ENCODE measurements at places on chromosomes 6 and 20.

GRCh38 chr6:148563066-148563465 lies 183.8 kb upstream of the UST start:
- no peak for DNase-seq

DNA sequence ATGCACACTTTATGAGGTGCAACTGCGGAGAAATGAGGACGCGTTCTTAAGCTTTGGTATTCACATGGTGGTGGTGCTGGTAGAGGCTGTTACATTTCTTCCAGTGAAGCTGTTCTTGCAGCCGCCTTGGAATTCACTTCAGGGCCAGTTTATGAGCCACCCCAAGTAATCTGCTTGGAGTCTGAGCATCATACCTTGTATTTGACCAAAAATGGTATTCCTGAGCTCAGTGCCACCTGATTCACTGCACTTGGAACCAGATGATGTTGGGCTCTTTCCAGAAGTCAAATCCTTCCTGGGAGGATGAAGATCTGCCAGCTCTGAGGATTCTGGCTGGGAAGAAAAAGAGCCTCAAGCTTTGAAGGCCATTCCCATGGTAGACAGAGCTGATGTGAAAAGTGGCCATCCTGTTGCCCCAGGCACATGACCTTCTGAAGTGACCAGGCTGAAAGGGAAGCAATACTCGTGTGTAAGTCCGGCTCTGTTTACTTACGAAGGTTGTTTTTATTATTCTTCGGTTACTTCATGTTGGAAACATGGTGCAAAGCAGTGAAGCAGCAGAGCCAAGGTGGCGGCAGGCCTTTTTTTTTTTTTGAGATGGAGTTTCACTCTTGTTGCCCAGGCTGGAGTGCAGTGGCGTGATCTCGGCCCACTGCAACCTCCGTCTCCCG lies 7.7 kb downstream of the MANBAL start:
- DNase-seq = no peak

DNA sequence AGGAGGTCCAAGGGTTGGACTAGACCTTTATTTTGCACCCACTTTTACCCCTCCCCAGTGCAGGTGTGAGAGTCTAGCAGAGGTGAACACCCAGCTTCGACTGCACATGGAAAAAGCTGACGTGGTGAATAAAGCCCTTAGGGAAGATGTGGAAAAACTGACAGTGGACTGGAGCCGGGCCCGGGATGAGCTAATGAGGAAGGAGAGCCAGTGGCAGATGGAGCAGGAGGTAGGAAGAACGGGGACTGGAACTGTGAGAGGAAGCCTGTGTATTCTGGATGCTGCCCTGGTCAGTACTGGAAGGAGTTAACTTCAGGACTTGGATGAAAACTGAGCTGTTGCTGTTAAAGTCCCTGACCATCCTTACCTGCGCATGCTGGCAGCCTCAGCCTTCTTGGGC lies 10.6 kb downstream of the CEP250 start:
- DNase-seq = no peak

DNA sequence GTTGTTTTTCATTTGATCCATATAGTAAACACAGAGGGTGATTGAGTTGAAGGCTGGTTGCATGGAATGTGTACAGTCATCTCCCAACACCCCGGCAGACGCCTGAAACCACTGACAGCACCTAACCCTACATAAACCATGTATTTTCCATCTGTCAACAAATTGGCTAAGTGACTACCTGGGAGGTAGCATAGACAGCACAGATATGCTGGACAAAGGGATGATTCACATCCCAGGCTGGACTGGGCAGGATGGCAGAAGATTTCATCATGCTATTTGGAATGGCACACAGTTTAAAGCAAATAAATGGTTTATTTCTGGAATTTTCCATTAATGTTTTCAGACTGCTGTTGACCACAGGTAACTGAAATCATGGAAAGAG lies 4.4 kb upstream of the VIP start:
- no peak for DNase-seq

DNA sequence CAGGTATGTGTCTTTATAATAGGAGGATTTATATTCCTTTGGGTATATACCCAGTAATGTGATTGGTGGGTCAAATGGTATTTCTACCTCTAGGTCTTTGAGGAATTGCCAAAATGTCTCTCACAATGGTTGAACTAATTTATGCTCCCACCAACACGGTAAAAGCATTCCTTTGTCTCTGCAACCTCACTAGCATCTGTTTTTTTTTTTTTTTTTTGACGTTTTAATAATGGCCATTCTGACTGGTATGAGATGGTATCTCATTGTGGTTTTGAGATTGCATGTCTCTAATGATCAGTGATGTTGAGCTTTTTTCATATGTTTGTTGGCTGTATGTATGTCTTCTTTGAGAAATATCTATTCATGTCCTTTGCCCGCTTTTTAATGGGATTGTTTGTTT lies 144.9 kb upstream of the RGS17 start:
- DNase-seq = no peak

- no peak for DNase-seq
Measured at GRCh38 chr6:3421143-3421542, 35.7 kb downstream of the SLC22A23 start.

GRCh38 chr6:71412559-71413140 lies 124.0 kb downstream of the OGFRL1 start:
- no peak for DNase-seq

GRCh38 chr6:139583420-139583819 lies 209.0 kb upstream of the CITED2 start:
- DNase-seq = no peak

GRCh38 chr6:167667204-167668018 lies 159.3 kb upstream of the AFDN start:
- no peak for DNase-seq

DNA sequence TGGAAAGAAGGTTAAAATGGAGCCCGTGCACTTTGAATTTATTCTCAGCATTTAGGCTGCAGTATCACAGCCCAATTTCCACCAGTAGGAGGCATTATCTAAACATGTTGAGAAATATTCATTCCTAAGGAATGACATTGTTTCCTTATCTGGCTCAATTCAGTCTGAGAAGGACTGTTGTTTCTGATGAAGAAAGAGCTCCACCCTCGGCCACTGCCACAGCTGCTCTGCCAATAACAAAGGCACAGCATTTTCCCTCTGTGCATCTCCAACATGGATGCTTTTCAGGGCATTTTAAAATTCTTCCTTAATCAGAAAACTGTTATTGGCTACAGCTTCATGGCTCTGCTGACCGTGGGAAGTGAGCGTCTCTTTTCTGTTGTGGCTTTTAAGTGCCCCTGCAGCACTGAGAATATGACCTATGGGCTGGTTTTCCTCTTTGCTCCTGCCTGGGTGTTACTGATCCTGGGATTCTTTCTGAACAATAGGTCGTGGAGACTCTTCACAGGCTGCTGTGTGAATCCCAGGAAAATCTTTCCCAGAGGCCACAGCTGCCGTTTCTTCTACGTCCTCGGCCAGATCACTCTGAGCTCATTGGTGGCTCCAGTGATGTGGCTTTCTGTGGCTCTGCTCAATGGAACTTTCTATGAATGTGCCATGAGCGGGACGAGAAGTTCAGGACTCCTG lies at the start of gene CALHM5:
TSS of gene CALHM5 (plus strand) at position 216 of the 687 bp plus-strand sequence. CDS start at position 274, 58 bp downstream.
- DNase-seq = peak; percentile 86

DNA sequence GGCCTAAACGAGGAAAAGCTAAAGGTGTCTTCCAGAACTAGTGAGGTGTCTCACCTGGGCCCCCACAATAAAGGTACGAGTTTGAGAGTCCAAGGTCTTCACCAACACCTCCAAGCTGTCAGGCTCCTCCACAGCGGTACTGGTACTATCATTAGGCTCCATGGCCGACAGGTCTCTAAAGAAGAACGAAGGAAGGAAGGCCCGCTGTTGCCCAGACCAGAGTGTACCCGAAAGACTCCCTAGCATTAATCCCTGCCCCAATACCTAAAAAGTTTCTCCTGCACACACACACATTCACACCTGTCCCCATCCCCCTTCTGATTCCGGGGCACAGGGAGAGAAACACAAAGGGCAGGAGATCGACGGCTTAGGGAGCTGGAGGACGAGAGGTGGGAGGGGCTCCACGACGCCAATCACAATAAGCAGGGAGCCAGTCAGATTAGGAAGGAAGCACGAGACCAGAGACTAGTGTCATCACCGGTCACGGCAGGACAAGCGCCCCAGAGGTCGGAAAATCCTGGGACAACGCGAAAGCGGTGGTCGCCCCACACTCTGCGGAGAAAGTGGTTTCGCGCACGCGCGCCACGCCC lies 764 bp downstream of the BAG6 start:
- no peak for DNase-seq

GRCh38 chr6:29626948-29627754 lies 5.8 kb downstream of the GABBR1 start:
- DNase-seq = no peak

DNA sequence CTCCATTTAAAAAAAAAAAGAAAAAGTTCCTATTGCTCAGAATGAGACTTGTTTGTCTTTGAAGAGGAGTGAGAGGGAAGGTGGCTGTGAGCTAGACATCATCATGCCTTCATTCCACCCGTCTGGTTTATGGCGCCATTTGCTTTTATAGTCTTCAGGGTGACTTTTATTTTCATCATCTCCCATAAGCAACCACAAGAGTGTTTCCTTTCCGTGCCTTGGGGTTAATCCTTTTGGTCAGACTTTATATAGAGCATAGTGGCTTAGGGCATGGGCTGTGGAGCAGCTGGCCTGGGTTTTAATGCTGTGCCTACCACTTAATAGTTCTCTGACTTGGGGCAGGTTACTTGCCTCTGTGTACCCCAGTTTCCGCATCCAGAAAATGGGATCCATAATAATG lies 77.8 kb downstream of the RREB1 start:
- DNase-seq = no peak

DNA sequence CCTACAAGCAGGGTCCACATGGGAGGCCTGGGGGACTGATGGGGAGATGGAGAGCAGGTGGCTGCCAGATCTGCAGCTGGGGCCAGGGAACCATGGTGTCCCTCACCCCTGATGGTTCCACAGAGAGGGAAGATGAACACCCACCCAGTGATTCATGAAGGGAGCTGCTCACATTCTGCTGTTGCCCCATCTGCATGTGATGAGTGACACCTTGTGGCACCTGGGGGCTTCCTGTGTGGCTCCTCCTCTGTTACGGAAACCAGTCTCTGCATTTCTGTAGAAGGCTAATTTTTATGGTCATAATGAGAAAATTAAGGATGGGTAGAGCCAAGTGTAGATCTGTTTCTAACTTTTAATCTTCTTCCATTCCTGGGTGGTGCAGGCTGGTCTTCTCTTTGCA lies 217.1 kb downstream of the SMOC2 start:
- no peak for DNase-seq

DNA sequence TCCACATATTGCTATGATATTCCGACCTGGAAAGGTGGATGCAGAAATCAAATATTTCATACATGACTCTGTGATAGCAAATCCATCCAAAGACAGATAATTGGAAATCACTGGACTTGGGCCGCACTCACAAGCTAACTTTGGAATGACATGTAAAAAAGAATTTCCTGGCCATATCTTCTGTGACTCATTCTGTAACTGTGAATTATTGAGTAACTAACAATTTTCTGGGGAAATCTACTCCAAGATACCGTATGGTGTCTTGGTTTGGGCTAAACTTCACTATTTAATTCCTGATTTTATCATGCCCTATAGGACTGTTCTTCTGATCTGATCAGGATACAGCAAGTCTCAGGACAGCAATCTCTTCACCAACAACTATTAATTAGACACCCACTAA lies 92.7 kb upstream of the LY86 start:
- no peak for DNase-seq

GRCh38 chr6:4264081-4264480 lies 128.7 kb upstream of the ECI2 start:
- DNase-seq = no peak

GRCh38 chr6:155521719-155522118 lies 66.1 kb upstream of the NOX3 start:
- no peak for DNase-seq

DNA sequence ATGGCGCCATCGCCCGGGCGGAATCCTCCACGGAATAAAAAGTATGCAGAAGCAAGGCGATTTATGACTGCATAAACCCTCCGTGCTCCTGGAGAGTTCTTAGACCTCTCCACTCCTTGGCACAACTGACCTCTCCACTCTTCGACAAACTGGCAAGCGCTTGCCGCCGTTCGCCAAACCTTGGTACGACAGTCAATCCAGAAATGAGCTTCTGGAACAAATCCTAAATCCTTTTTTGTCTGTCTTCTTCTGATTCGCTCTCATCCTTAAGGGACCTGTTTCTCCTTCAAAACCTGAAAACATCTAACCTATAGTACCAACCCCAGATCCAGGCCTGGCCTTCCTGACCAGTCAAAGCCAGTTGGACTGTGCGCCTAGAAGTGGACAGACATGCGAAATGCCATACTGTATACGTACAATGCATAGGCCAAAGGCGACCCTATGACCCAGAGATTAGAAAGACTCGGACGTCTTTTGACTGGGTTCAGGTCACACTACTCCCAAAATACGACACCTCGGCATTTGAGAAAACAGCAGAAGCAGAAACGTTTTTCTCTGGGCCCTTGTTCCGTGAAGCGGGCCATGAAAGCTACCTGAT lies 59.4 kb downstream of the TRIM27 start:
- no peak for DNase-seq

DNA sequence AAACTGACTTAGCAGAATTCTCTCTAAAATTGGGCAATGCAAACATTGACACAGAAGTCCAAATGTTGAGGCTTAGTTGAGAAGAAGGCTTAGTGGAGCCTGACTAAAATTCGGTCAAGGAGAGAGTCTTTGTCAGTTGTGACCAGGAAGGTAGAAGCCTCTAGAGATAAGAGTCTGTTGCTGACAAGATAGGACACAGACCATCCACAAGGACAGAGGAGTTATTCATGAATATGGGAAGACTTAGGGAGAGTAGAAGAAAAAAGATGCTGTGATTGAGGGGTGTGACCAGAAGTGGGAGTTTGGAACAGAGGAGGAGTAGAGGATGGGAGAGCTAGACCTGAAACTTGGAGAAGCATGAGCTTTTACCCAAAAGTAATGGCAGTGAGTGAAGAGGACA lies 7.2 kb upstream of the FAXC start:
- DNase-seq = no peak

DNA sequence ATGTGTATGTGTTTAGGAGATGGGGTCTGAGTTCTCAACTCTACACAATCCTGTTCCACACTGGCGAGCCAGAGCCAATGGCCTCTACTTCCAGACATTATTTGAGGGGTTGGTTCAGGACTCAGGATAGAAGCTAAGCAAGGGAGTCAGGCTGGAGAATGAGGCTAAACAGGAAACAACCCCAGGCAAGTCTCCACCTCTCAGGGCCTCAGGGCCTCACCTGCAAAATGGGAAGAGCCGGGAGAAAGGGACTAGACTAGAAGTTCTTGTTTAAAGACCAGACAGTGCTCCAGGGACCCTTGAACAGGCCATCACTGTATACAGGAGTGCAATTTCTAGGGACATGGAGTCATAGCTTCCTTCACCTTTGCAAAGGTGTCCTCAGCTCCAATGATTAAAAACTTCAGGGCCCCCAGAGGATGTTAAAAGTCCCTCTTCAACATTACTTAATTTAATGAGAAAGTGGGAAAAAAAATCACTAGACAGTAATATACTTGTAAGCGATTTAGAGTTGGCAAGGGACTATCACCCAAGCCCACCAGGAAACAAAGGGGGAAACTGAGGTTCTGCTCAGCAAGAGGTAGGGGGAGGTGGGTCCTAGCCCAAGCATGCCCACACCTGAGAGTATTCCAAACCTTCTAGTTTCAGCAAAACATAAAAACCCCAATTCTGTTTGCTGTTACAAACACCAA lies 41.7 kb downstream of the ZMYND8 start:
- DNase-seq = no peak
